ENCODE measurements at places on chromosomes 2 and 18. TPM values are rescaled to one million over a fixed set of nuclear protein-coding genes. Genes with fewer than 3 reads are reported as not detected.

GRCh38 chr2:172219201-172219600, 116.5 kb upstream of the DLX2 start:
- no peak for DNase-seq

GRCh38 chr18:76993085-76993382, 139.5 kb downstream of the MBP start:
- DNase-seq = no peak

GRCh38 chr2:180449171-180449915, 442.2 kb upstream of the CWC22 start:
- DNase-seq = no peak

DNA sequence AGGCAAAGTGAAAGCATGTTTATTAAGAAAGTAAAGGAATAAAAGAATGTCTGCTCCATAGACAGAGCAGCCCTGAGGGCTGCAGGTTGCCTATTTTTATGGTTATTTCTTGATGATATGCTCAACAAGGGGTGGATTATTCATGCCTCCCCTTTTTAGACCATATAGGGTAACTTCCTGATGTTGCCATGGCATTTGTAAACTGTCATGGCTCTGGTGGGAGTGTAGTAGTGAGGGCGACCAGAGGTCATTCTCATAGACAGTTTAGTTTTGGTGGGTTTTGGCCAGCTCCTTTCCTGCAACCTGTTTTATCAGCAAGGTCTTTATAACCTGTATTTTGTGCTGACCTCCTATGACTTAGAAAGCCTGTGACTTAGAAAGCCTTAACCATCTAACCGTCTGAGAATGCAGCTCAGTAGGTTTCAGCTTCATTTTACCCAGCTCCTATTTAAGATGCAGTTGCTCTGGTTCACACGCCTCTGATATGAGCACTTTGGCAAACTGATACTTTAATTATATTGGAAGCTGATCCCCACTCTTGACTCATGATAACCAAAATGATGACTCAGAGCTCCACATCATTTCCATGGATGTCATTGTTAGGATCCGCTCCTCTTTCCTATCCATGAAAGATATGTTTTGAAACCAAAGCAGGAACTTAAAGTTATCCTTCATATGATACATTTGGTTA, 14.5 kb upstream of the ERMN start:
- DNase-seq = no peak

- no peak for DNase-seq
These were observed 146.1 kb upstream of the OTOS start for GRCh38 chr2:240286596-240286995.

- no peak for DNase-seq
These were observed 217.0 kb downstream of the OSR1 start for GRCh38 chr2:19141234-19142004.

- peak; percentile 16 for DNase-seq
These were observed 57.8 kb upstream of the RGPD5 start for GRCh38 chr2:109736177-109736827.

DNA sequence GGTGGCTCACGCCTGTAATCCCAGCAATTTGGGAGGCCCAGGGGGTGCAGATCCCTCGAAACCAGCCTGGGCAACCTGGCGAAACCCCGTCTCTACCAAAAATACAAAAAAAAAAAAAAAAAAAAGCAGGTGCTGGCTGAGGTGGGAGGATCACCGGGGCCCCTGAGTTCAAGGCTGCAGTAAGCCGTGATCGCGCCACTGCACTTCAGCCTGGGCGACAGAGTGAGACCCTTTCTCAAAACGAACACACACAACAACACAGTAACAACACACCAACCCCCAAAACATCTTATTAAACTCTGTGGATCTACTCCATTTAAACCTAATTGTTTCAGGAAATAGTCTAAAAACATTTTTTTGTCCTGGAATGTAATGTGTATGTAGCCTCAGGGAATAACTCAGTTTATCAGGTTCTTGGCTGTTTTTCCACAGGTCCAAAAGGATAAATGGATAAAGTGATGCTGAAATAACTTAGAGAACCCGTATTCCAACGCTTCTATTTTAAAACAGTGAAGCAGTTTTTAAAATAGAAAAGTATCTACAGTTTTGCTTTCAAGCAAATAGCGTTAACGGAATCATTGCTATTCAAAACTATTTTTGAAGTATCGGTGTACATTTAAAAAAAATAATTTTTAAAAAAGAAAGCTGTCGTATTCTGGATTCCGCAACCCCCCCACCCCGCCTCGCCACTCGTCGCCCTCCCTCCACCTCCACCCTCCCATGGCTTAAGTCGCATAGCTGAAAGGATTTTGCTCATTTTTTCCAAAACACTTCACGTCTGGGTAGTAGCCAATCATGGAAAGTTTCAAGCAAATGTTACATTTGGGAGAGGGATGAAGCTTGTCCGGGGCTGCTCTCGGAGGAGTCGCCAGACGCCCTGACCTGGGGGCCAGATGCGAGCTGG, 895 bp upstream of the GLS start:
- peak; percentile 69 for DNase-seq

TFCP2L1 gene
- 0.09 TPM for polyA plus RNA-seq

PLGLB2 gene
- polyA plus RNA-seq = not detected

CD207 gene
- polyA plus RNA-seq = 0.19 TPM

DNA sequence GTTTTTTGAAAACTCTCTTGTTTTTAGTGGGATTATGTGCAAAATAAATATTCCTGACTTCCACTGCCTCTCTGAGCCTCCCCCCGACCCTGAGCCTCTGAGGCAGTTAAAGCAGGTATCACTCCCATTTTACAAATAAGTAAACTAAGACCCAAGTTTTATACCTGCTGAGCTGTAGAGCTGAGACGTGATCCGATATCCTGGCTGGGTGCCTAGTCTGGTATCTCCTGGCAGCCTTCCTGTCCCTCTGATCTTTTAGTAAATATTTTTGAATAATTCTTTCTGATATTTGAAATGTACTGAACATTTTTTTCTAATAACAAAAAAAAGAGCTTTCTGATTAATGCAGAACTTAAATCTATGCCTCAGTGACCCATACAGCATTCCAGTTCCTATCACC, 108.3 kb upstream of the NOSTRIN start:
- no peak for DNase-seq

GRCh38 chr18:79458131-79458838, 62.6 kb downstream of the NFATC1 start:
- DNase-seq = peak; percentile 25

FLACC1 gene
- 1.4 TPM for polyA plus RNA-seq

GRCh38 chr2:207692206-207693065, 19.0 kb upstream of the CCNYL1 start:
- DNase-seq = no peak

DNA sequence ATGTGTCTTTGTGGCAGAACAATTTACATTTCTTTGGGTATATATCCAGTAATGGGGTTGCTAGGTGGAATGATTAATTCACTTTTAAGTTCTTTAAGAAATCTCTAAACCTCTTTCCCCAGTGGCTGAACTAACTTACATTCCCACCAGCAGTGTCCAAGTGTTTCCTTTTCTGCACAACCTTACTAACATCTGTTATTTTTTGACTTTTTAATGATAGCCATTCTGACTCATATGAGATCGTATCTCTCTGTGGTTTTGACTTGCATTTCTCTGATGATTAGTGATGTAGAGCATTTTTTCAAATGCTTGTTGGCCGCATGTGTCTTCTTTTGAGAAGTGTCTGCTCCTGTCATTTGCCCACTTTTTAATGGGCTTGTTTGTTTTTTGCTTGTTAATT, 43.1 kb upstream of the PTH2R start:
- DNase-seq = no peak

ABCA12 gene
- polyA plus RNA-seq = 0.03 TPM

DNA sequence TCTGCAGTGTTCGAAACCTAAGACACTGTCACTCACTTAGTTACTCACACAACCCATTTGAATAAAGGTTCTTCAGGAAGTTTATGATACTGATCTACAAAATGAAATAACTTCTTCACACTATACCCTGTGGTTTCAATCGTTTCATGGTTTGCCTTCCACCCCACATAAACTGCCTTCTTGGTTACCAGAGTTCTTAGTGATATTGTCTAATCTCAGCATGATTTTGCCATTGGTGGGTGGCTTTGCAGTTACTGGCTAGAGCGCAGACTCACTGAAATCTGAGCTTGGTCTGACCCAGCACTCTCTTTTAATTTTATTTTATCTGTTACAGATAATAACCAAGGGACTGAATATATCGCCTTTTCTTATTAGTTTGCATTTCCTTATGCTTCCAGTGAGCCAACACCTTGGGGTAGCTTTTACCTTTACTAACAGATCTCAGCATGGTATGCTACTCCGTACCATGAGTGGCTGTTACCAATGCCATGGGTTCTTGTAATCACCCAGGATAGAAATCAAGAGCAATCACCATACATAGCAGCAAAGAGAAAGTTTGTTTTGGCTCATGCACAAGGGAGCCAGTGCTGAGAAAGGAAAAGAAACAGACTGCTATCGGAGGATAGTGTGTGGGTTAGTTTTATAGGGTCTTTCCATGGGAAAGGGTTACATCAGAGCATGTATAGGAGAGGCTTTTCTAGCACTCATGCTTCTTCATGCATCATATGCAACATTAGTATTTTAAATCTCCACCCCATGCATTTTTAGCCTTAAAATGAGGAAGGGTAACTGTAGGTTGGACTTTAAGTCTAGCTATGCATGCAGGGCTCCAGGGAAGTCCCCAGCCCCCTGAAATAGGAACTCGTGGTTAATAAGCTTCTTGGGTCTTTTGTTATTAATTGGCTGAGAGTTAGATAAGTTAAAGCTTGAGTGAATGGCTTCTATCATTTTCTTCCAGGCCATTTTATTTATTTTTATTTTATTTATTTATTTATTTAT, 33.3 kb downstream of the ANXA4 start:
- DNase-seq = no peak

DNA sequence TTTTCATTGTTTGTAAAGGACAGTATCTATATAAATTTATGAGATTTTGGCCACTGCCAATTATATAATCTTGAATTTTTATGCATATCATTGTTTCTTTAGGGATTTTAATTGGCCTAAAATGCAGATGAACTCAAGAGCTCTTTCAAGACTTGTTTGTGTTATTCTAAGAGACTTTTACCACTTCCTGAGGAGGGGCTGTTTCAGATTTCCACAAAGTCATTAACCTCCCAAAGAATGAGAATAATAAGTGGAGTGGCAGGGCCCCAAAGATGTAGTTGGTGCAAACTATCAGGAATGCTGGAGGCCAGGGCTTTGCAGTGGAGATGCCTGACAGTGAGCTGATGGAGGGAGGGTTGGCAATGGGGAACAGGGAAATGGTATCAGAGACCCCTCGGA, 15.5 kb upstream of the ACVR1 start:
- no peak for DNase-seq

DNA sequence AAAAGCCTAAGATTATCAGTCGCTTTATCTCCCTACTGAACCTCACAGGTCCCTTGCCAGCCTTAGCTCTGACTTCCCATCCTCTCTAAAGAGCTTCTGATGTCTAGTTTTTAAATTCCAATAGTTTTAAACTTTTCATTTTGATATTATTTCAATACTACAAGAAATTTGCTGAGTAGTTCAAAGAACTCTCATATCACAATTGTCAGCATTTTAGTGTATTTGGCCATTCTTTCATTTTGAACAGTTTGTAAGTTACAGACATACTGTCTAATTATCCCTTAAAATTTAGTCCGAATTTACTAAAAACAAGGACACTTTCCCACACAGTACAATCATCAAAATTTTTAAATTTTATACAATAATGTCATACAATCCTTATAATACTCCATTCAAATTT, 666.8 kb upstream of the SETBP1 start:
- DNase-seq = no peak

CREG2 gene
- polyA plus RNA-seq = 3.9 TPM

DNA sequence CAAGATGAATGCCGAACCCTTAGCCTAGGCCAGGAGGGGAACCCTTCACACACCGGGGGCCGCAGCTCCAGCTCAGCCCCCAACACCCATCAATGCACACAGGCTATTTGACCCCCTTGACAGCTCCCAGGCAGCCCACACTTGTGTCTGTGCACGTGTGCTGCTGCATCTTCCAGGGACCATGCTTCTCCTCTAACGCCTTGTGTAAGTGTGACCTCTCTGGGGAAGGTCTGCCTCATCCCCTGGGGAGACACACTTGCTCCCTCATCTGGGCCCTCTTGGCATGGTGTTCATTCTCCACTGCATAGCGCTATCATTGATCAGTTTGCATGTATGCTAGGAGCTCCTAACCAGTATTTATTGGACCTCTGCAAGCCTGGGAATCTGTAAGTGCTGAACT, 120.0 kb upstream of the FHL2 start:
- no peak for DNase-seq

- no peak for DNase-seq
These were observed 26.8 kb downstream of the ACMSD start for GRCh38 chr2:134865067-134865787.

GRCh38 chr2:126425943-126426342, 230.0 kb upstream of the GYPC start:
- no peak for DNase-seq

Measured in forelimb muscle (tissue), 1 donor.